Epithelial cell of alveolus of lung (primary cell): ENCODE measurements at places on chromosomes 2 and 18. TPM values are rescaled to one million over a fixed set of nuclear protein-coding genes. Genes with fewer than 3 reads are reported as not detected.

Gene ABCG8
- not detected in 2 replicates for total RNA-seq

Gene CLEC4F
- not detected in 2 replicates for total RNA-seq

Gene LRRC30
- total RNA-seq, result not detected in 2 replicates

Gene STEAP3
- 10.0 and 39.8 TPM in 2 replicates for total RNA-seq

Gene KIAA2012
- not detected in 2 replicates for total RNA-seq

Gene MC4R
- not detected in 2 replicates for total RNA-seq
